ENCODE measurements at places on chromosomes 6 and 20. TPM values are rescaled to one million over a fixed set of nuclear protein-coding genes. Genes with fewer than 3 reads are reported as not detected.

ZFP57 gene
- total RNA-seq, result not detected

HDGFL1 gene
- total RNA-seq, result not detected

DSP gene
- total RNA-seq, result 0.25 TPM

TAGAP gene
- total RNA-seq, result 0.75 TPM

RBBP8NL gene
- total RNA-seq, result not detected

FKBP1C gene
- 0.38 TPM for total RNA-seq

BEND6 gene
- total RNA-seq, result 0.21 TPM

GJA10 gene
- not detected for total RNA-seq

DNA sequence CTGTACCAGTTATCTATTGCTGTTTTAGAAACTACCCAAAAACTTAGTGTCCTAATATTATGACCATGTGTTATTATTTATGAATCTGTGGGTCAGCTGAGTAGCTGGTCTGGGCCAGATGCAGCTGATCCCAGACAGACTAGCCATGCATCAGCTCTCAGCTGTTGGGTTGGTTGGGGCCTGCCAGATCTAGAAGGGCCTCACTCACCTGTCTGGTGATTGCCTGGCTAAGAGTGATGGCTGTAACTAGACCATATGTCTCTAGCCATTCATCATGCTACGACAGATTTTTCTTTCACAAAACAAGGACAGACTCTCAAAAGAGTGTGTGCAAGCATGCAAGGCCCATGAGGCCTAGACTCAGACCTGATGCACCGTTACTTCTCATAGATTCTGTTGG, 403.2 kb downstream of the SAMD5 start:
- no peak for DNase-seq

GRCh38 chr6:140594806-140595128, 1220.3 kb upstream of the CITED2 start:
- DNase-seq, result no peak

- no peak for DNase-seq
Measured at GRCh38 chr20:10247440-10247839, 28.8 kb downstream of the SNAP25 start.

GRCh38 chr6:1423578-1423977, 34.2 kb downstream of the FOXF2 start:
- DNase-seq, result no peak

GRCh38 chr6:113680301-113680700, 176.8 kb upstream of the MARCKS start:
- no peak for DNase-seq

DNA sequence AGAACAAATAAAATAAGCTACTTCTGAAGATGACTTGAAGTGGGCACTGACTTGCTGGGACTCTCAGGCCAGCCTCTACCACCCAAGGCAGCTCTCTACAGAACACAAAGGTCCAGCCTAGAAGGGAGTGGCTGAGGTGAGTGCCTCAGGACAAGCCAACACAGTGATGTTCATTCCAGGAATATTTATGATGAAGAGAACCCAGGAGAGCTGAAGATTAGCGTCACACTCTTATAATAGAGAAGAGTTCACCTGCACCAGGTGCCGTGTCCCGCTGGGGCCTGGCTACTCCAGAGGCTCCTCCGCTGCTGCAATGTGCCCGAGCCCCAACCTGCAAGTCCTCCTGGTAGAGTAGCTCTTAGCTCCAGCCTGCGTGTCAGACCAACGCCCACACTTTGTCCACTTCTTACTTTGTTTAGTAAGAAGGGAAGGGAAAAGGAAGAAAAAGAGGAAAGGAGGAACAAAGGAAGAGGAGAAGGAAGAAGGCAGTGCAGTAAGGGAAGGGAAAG, 182.4 kb upstream of the QKI start:
- DNase-seq, result no peak

DNA sequence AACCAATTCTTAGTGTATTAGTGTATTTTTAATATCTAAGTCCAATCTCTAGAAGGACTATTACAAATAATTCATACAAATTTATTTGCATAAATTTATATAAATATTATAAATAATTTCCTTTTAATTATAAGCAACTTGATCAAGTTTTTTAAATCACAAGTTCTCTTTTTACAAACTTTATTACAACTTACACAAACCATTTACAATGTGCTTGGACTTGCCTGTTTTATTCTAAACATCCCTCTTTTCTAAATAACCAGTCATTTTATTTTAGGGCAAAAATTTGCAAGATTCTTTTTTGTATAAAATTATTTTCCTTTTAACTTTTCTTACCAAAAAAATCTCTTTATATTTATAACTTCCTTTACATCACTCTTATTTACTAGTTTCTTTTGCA, 83.5 kb upstream of the SYNCRIP start:
- no peak for DNase-seq

- DNase-seq, result peak; percentile 93
Measured at GRCh38 chr20:3080939-3081388, 3.6 kb downstream of the AVP start.

DNA sequence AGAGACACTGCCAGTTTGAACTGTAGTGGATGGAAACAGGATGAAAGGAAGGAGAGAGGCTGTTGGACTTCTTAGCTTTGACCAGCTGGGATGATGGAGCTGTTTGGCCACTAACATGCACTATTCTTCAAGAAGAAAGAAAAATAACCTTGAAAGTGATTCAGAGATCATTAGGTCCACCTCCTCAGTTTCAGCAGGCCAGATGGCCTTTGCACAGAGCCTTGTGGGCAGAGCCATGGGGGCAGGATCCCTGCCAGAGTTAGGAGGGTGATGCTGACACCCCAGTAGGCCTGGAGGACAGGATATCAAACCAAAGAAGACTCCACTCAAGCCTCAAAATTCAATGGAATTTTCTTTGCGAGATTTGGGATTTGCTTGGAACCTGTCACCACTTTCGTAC, 74.5 kb upstream of the TMEM181 start:
- no peak for DNase-seq

GRCh38 chr20:20365480-20366161, 2.3 kb upstream of the INSM1 start:
- no peak for DNase-seq

DNA sequence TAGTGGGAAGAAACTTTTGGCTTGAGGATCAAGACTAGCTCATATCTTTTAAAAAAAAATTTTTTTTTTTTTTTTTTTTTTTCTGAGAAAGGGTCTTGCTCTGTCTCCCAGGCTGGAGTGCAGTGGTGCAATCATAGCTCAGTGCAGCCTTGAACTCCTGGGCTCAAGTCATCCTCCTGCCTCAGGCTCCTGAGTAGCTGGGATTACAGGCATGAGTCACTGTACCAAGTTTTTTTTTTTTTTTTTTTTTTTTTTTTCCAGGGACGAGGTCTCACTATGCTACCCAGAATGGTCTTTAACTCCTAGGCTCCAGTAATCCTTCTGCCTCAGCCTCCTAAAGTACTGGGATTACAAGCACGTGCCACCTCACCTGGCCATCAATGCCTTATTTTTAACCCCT, 27.9 kb downstream of the GCLC start:
- DNase-seq, result no peak
